Stimulated activated CD8-positive, alpha-beta memory T cell treated with anti-CD3 and anti-CD28 coated beads, Interleukin-15, amount 100 ng/mL, for 1 hour (primary cell): ENCODE measurements at places on chromosomes 12 and 14.

DNA sequence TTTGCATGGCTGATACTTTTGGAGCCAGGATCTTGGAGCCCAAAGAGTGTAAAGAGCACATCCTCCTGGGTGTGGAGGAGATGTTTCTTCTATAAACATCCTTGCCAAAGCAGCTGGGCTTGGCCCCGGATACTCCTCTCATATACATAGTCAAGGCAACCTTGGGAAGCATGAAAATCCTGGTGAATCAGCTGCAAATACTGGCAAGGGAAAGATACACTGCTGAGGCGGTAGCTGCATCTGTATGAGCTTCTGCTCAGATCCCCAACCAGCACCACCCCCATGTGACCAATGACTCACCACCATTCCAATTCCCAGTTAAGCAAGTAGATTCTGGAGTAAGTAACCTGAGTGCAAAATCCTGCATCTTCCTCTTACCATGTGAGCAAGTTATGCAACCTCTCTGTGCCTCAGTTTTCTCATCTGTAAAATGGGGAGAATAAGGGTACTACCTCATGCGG lies 567.4 kb downstream of the MED13L start:
- no peak for DNase-seq

GRCh38 chr12:124400124-124400523 lies 105.2 kb downstream of the RFLNA start:
- no peak for DNase-seq

DNA sequence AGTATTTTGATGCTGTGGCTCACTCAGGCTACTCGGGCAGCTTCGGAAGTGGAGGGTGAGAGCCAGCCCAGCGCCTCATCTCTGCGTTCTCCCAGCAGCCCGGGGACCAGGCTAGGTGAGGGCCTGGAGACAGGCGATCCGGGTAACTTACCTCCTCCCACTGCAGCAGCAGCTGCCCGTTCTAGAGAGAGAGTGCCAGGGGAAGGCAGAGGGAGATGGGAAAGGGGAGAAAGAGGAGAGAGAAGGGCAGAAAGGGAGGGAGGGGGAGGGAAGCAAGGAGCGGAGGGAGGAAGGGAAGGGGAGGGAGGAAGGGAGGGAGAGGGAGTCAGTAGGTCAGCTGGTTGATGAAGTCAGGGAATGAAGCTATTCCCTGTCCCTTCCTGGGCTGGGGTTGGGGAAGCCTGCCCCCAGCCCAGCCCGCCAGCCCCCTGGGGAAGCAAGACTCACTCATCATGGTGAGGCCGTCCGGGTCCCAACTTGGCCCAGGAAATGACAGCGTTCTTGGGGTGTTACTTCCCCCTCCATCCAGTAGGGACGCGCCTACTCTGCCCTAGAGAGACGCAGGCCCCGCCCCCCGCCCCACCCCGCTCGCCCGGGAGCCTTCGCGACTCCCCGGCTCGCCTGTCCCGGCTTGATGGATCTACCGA lies at the start of gene IFI27L2:
Gene IFI27L2 (minus strand): TSS at position 494 of the 647 bp plus-strand sequence. CDS start 40 bp downstream, at position 454.
- DNase-seq, result peak; percentile 34

DNA sequence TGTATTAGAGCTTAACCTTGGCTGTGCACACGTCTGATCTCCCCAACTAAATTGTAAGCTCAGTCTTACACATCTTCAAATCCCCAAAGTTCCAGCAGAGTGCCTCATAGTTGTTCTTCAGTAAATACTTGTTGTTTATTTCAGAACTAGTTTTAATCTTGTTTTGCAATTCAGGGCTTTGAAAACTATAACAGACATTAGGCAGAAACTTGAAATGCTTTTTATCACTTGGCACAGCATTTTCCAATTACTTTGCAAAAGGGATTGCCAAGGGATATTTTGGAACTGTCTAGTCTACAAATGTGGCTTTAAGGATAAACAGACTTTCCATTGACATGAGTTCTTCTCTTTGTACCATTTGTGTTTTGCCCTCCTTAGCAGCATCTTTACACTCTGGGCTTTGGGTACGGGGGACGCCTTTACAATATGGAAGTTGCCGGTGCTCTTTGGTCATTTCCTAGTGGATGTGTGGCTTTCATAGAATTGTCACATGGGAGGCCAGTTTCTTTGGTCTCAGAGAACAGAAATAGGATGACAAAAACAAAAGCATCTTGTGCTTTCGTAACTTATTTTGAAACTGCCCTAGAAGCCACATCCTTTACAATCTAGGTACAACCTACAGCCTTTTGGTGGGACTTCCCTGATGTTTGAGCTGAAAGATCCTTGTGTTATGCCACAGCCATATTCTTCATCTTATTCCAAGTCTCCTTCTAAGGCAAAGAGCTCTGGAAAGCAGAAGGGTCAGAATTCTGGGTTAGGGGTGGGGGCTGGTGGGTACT lies 96.9 kb downstream of the NPAS3 start:
- no peak for DNase-seq

DNA sequence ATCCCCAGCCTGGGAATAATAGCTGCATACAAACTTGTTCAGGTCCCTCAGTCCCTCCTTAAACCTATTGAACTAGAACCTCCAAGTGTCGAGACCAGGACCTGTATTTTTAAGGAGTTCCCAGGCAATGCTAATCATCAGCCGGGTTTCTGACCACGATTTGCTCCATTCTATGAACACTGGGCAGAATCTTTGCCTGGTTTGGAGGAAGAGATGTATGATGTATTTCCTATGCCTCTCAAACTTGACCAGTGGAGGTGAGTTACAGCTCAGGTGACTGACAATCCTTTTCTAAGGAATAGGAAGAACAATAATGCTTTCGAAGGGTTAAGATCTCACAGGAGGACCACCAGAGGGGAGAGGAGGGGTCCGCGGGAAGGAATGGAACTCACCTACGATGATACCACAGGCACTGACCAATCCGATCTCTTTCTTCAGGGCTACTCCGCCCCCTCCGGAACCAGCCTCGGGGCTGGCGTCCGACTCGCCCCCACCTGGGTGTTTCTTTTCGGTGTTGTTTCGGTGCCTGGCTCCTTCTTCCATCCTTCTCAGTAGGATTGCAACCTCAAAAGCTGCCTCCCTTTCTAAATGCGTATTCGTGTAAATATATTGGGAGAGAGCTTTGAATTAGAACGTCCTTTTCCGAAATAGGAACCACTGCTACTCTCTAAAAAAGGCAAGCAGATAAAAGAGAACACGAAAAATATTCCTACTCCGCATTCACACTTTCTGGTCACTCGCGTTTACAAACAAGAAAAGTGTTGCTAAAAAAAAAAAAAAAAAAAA lies 895 bp downstream of the SLC7A8 start:
- no peak for DNase-seq

- no peak for DNase-seq
Observed at GRCh38 chr12:112635036-112635435, 156.5 kb upstream of the RPH3A start.

DNA sequence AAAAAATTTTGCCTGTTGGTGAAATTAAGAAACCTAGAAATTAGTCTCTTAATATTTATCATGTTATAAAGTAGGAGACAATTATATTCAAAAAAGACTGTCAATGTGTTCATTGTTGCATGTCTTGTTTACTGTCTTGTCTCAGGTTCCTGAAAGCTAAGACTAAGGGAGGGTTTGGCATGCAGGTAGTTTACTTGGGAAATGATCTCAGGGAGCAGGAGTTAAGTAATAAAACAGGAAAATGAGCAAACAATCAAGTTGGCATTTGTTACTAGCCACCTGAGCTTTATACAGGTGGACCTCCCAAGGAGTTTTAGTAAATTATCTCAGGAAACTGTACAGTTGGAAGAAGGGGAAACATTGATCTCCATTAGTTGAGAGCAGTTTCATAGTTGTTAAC lies 188.0 kb upstream of the MDGA2 start:
- no peak for DNase-seq

- no peak for DNase-seq
Observed at GRCh38 chr14:85554106-85554505, 24.2 kb downstream of the FLRT2 start.

- no peak for DNase-seq
Observed at GRCh38 chr12:116319898-116320621, 42.6 kb upstream of the MED13L start.

- DNase-seq, result no peak
Observed at GRCh38 chr12:32679920-32680237, 778 bp downstream of the DNM1L start.

DNA sequence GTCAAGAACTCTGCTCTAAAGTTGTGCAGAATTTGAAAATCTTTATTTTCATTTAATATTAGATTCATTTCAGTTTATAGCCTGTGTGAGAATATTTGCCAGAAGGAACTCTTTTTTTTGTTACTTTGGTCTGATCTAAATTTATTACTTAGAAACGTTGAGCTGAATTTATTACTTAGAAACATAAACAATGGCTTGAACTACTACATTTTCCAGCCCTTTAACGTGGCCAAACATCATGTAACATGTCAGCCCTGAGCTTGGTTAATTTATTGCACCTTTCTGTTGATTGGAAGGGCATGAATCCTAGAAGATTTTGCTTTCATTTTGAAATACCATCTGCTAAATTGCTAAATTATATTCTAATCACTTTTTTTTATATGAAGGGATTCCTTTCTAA lies 241.4 kb downstream of the TMEM117 start:
- no peak for DNase-seq

DNA sequence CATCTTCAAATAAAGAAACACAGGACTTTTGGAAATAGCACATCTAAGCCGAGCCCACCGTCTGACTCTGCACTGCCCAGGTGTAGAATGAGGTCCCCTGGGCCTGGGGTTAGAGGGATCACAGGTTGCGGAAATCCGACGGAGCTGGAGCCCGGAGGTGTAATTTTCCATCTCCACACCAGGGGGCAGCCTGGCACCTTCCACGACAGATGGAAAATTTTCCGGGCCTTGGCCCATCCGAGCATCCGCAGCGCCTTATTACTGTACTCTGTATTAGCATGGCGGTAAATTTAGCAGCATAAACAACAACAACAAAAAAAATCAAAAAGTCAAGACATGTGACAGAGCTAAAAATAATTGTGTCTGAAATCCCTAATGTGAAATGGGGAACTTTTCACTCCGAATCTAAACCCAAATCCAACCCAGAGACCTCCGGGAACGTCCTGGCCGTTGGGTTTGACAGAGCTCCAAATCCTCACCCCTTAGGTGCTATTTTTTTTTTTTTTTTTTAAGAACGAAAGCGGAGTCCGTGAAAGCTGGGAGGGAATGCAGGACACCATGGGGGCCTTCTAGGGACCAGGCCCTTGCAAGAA lies 93.9 kb downstream of the KSR2 start:
- DNase-seq, result peak; percentile 21

DNA sequence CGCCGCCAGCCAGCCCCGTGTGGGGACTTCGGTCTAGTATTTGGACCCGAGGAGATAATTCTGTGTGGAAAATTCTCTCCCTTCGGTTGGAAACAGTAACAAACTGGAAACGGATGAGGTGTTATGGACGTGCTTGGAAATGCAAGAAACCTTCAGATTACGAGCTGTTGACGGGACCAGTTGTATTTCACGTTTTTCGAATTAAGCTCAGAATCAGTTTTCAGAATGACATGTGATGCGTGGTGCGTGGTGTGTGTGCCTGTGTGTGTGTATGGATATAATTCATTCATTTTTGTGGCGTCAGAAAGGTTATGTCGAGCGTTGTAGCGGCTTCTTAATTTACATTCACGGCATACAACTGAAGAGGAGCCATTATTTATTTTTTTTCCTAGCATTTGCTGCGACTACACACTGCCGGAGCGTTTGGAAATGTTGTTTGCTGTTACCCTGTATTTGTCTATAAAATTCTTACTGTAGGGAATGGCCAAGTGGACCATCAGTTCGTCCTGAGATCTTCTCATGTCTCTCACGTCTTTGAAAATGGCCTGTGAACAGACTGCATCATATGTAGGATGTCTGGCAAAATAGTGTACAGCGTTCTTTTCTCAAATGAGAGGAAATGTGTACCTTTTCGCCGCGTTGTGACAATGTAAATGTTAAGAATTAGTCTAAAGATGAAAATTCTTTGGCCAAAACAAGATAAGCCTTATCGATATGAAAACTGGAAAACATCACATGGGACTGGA lies 1.3 kb downstream of the TRAF3 start:
- DNase-seq, result no peak

DNA sequence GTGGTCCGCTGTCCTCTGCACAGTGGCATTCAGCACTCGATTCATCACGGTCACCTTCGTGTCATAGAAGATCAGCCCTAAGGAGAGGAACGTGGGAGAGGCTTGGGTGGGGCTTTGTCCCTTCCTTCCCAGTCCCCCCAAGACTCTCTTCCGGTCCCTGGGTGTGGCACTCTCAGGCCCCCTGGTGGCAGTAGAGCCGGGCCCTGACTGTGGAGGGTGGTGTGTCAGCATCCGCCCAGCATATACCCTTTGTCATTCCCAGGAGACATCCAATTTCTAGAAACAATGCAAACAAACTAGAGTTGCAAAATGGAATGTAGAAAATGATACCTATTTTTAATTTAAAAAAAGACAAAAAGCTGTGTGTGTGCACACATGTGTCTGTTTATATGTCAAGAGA lies 45.0 kb downstream of the TRAFD1 start:
- DNase-seq, result no peak

DNA sequence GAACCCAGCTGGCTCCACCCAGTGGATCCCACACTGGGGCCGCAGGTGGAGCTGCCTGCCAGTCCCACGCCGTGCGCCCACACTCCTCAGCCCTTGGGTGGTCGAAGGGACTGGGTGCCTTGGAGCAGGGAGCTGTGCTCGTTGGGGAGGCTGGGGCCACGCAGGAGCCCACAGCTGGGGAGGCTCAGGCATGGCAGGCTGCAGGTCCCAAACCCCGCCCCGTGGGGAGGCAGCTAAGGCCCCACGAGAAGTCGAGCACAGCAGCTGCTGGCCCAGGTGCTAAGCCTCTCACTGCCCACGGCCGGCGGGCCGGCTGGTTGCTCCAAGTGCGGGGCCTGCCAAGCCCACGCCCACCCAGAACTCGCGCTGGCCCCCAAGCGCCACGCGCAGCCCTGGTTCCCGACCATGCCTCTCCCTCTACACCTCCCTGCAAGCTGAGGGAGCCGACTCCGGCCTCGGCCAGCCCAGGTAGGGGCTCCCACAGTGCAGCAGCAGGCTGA lies 56.2 kb downstream of the ANO2 start:
- DNase-seq, result no peak

DNA sequence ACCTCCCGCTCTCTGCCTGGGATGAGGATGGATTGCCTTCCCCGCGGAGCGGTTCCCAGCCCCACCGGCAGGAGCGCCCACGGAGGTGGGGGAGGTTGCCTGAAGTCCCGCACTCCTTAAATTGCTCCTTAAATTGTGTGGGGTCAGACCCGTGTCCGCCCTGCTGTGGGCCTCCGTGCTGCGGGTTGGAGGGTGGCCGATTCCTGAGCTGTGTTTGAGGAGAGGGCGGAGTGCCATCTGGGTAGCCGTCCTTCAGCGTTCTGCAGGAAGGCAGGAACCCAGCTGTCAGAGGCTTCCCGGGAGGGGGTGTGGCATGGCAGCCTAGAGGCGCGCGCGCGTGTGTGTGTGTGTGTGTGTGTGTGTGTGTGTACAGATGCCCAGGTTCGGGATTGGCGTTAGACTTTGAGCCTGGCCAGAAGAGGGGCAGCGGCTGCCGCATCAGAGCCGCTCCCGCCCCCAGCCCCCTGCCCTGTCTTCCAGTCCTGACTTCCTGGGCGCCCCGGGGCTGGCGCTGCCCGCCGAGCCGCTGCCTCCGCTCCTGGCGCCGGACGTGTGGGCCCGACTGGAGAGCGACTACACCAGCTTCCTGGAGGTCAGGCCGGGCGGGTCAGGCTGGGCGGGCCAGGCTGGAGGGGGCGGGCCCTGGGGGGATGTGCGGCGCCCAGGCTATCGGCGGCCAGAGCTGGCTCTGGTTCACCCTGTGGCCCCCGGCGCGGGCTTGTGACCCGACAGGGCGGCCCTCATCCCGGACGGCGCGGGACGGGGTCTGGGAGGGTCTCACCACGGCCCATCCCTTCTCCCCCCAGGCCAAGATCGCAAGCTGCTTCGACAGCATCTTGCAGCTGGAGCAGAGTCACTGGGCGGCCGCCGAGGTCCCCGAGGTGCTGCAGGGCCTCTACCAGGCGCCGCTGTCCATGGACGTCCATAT lies 9.2 kb downstream of the EXOC3L4 start:
- no peak for DNase-seq
